ENCODE measurements at places on chromosomes 5 and 9. TPM values are rescaled to one million over a fixed set of nuclear protein-coding genes. Genes with fewer than 3 reads are reported as not detected.

DNA sequence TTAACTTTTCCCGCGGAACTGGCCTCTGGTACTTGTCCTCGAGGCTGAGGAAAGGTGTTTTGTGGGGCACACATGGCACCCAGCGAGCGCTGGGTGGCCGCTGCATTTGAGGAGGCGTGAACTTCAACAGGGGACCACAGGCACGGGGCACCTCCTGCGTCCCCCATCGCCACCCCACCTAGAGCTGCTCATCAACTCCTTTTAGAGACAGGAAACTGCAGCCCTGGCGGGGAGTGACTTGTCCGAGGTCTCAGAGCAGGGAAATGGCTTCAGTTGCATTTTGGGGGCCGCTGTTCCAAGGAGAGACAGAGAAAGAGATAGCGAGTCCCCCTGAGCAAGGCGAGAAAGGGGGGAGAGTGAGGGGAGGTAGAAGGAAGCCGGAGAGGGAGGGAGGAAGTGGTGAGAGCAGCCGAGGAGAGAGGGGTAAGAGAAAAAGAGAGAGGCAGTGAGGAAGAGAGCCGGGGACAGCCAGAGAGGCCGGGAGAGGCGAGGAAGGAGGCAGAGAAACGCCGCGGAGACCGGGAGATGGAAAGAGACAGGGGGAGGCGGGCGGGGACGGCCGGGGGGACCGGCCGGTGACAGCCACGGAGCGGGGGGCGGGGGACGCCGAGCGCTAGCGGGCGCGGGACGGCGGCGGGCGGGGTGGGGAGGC is 12.5 kb upstream of the LHX2 start:
- H3K27me3 ChIP-seq = peaks cover 92% of the 10 kb centered on the region
- peak overlapping the region; percentile 41 for H3K4me3 ChIP-seq
- DNase-seq = no peak
- H3K36me3 ChIP-seq = no peaks in the 10 kb centered on the region

DNA sequence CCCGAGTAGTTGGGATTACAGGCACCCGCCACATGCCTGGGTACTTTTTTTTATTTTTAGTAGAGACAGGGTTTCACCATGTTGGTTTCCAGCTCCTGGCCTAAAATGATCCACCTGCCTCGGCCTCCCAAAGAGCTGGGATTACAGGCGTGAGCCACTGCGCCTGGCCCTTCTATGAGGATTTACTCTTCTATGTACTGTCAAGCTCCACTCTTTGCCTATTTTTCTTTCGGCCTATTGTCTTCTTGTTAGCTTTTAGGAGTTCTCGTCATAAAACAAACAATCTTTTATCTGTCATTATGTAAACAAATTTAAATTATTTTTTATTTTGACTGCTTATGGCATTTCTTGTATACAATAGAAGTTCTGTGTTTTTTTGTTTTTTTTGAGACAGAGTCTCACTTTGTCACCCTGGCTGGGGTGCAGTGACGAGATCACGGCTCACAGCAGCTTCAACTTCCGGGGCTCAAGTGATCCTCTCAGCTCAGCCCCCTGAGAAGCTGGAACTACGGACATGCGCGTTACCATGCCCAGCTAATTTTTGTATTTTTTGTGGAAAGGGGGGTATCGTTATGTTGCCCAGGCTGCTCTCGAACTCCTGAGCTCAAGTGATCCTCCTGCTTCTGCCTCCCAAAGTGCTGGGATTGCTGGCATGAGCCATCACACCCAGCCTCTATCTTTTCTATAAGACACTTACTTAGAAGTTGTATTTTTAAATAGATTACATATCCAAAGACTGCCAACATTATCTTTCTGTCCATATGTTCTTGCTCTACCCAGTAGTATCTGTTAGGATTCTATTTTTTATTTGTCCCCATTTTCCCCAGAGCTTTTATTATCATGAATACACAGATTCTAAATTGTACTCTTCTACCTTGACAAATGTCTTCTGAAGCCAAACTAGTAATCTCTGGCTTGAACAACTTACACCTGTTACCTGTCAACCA is 29.2 kb downstream of the CSNK1A1 start:
- no peak overlapping the region for H3K27ac ChIP-seq
- peaks cover 48% of the 10 kb centered on the region for H3K36me3 ChIP-seq
- H3K4me3 ChIP-seq = no peak overlapping the region
- DNase-seq = no peak
- no peaks in the 10 kb centered on the region for H3K27me3 ChIP-seq
- peaks cover 49% of the 10 kb centered on the region for H3K4me1 ChIP-seq

DNA sequence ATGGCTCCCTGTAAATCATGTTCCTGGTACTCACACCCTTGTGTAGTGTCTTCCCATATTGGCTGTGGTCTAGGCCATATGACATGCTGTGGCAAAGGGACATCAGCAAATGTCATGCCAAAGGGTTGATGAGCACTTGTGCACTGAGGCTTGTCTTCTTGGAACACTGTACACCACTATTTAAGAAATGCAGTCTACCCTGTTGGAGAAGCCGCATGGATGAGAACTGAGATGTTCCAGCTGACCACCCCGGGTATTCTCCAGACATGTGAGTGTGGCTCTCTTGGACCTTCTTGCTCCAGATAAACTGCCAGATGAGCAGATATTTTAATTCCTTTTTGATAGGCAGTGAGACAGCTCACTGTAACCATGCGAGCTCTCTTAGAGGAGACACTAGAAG is 20.5 kb upstream of the NPR3 start:
- H3K27ac ChIP-seq = no peak overlapping the region
- H3K4me1 ChIP-seq = no peaks in the 10 kb centered on the region
- no peak overlapping the region for H3K4me3 ChIP-seq
- no peak for DNase-seq
- no peaks in the 10 kb centered on the region for H3K27me3 ChIP-seq

GRCh38 chr5:81604193-81604592 is 146.7 kb downstream of the SSBP2 start:
- DNase-seq = no peak
- no peak overlapping the region for H3K27ac ChIP-seq
- H3K4me3 ChIP-seq = no peak overlapping the region
- H3K36me3 ChIP-seq = no peaks in the 10 kb centered on the region
- no peaks in the 10 kb centered on the region for H3K27me3 ChIP-seq

Gene SNX18
- 18.8 TPM for total RNA-seq

- no peak for DNase-seq
- H3K27ac ChIP-seq = no peak overlapping the region
- no peaks in the 10 kb centered on the region for H3K36me3 ChIP-seq
- H3K27me3 ChIP-seq = no peaks in the 10 kb centered on the region
These were observed 370.6 kb downstream of the DMRTA1 start for GRCh38 chr9:22817181-22817580.

DNA sequence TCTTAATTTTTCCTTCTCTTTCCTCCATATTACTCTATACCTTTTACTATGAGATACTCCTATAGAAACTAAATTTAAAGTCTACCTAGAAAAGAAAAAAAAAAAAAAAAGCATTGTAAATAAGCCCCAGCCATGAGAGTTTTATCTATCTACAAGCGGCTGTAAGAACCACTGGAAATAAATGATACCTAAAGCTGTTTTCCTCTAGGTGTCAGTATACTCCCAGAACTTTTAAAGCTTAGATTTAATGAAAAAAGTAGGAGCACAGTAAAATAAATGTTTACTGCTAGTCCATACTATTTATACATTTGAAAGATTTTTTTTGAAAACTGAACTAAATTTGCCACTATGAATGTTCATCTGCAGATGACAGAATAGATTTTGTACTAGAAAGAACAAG is 26.2 kb downstream of the TYRP1 start:
- no peaks in the 10 kb centered on the region for H3K36me3 ChIP-seq
- DNase-seq = no peak
- H3K27me3 ChIP-seq = no peaks in the 10 kb centered on the region
- H3K27ac ChIP-seq = no peak overlapping the region

DNA sequence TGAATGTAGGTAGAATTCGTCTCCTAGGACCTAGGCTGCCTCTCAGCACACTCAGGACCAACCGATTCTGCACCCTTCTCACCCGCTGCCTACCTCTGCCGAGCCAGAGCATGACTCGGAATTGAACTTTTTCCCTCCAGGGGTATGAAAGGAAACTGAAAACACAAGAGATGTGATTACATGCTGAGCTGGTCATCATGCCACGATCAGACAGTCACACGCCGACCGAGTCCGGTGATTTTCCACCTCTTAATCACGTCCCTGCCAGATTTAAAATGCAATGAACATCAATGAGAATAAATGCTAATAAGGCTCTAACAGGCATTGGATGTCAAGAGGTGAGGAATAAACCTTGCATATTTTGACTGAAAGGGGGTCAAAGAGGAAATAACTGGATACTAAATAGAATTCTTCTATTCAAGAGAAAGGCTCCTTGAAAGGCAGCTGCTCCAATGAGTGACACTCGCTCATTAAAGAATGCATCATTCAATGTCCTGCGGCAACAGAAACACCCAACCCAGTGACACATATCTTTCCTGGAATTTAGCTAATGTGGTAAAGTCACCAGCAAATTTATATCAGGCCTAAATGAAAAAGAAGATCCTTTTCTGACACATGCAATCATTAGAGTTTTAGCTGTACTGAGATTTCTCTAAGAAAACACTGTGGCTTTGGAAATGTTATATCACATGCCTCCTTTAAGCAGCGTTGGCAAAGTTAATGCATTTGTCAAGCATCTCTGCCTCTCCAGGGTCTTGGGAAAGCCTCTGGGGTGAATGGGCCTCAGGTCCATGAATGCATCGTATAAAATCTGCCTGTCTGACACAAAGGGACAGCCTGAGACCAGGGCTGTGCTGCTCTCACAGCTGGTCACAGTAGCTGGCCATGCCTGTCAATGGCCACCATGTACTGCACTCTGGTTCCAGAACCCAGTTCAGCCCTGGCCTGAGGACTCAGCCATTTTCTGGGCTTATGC is 128.7 kb downstream of the SPOCK1 start:
- DNase-seq = no peak
- H3K4me1 ChIP-seq = no peaks in the 10 kb centered on the region
- no peak overlapping the region for H3K27ac ChIP-seq
- H3K36me3 ChIP-seq = no peaks in the 10 kb centered on the region
- H3K4me3 ChIP-seq = no peak overlapping the region
